ENCODE measurements at places on chromosomes 12 and 14.

- no peak for DNase-seq
Observed at GRCh38 chr12:70985850-70986249, 65.3 kb upstream of the PTPRR start.

- DNase-seq = peak; percentile 96
Observed at GRCh38 chr14:54565785-54566409, 1.0 kb upstream of the SAMD4A start.

GRCh38 chr14:97730706-97731105, 933.5 kb downstream of the VRK1 start:
- DNase-seq = no peak

DNA sequence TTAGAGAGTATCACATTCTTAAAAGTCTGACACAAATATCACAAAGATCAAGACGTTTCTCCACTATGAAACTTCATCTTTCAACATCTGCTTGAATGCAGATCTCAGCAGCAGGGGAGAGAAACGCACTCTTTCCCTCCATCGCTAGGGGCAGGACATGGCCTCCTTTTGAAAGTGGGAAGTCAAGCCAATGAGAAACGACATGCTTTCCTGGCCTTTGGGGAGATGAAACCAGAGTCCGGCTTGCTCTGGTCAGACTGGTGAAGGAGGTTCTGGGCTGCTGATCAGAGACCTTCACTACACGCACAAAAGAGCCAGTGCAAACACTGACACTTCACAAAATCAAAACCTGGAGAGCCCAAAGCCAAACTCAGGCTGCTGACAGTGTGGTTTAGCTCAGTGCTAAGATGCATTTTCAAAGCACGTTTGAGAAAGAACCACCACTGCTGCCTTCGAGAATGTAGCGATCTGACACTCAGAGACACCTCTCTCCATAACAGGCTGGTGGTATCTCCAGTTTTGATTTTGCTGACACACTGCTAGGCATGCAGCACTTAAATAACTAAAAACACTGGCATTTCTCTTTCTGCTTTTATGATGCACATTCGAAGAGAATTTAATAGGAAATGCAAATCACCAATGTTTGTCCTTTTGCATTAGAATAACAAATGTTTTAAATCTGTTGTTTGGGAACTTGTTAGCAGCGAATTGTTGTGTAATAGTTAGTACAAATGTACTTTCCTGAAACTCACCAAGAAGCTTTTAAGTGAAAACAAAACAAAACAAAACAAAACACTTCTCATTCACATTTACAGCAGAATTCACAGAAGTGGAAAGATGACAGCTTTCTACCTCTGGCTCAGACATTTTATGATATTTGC, 93.9 kb upstream of the OVCH1 start:
- DNase-seq = peak; percentile 24

DNA sequence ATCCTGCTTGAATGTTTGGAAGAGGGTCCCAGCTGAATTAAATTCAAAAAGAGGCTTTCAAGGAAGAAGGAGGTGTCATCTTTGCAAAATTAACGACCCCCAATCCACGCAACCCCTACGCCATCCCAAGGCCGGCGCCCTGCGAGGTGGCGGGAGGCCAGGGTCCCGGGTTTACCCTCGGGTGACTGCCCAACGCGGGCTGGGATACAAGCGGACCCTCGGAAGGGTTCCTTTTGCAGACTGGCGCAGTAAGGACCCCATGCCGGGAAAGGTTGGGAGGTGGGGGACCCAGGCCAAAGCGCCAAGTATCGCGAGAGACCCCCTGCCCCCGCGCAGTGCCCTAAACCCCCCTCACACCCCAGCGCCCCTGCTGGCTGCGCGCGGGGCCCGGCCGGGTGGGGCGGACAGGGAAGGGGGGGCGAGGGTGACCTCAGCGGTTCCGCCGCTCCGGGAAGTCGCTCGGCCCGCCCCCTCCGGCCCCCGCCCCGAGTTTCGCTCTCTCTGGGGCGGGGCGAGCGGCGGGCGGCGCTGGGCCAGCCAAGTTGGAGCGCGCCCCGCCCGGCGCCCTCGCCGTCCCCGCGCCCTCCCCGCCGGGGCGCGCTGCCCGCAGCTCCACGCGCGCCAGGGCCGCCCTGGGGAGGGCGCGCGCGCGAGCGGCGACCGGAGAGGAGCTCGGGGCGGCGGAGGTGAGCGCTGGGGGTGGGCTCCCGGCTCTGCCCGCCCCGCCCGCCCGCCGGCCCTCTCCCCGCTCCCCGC, 708 bp upstream of the ZBTB42 start:
- peak; percentile 91 for DNase-seq

All from ovary (tissue), 10 donors.